COR-L47 (cell line): ENCODE measurements at places on chromosomes 4 and X.

DNA sequence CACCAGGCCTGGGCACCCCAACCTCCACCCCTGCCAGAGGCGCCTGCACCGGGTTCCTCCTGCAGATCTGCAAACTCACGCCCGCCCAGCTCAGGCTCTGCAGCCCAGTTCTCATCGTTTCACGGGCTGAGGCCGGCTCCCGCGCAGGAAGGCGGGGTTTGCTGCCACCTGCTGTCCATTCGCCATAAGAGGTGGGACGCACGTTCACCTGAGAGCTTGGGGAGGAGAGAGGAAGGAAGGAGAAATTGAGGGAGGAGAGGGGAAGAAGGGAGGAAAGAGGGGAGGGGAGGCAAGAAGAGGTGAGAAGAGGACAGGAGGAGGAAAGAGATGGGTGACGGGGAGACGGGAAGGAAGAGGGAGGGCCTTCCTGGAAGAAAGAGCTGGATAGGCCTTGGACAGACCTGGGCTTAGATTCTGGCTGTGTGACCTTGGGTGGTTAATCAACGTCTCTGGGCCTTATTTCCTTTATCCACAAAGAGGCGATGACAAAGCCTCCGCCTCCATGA is 114.5 kb downstream of the ADRA2C start:
- DNase-seq: peak; percentile 69

GRCh38 chr4:4461850-4462249 is 74.9 kb downstream of the NSG1 start:
- no peak for DNase-seq

GRCh38 chr4:47122592-47123291 is 91.4 kb downstream of the GABRB1 start:
- peak; percentile 44 for DNase-seq

- DNase-seq: no peak
Observed at GRCh38 chrX:43868791-43869190, 13.5 kb downstream of the MAOB start.

- DNase-seq: no peak
Observed at GRCh38 chr4:145829629-145830395, 108.8 kb downstream of the ZNF827 start.

DNA sequence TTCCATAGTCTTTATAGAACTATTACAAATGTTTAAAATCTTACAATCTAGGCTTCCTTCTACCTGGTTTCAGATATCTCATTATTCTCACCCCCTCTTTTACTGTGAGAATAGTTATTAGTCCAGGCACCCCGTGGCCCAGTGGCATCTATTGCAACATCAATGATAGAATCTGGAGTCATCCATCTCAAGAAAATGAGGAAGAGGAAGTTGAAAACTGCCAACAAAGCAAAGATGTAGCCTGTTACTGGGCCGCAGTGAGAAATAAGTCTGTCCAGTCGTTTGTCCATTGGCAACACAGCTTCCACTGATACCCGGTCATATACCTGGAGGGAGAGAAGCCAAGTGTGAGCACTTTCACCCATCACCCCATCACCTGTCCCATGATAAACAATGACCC is 6.0 kb upstream of the ASB11 start:
- no peak for DNase-seq
